A549 treated with GW870086 at 1 μM for 4 hours (cell line): ENCODE measurements at places on chromosomes 6 and 20. TPM values are rescaled to one million over a fixed set of nuclear protein-coding genes. Genes with fewer than 3 reads are reported as not detected.

LTB gene
- total RNA-seq, result 0.21 to 0.65 TPM (median 0.29 TPM) in 4 of 5 replicates, not detected in the other

SNAP91 gene
- total RNA-seq, result 0.10 to 0.30 TPM (median 0.20 TPM) in 4 of 5 replicates, not detected in the other

ARMH2 gene
- not detected in 5 replicates for total RNA-seq

ROS1 gene
- total RNA-seq, result 0.15 to 0.24 TPM (median 0.16 TPM) in 5 replicates
